ENCODE measurements at places on chromosomes 7 and 10.
A peak's percentile ranks its signal among the peaks of the same experiment; 100 is the strongest.

- no peak for DNase-seq
These were observed 527.8 kb downstream of the MDFIC start for GRCh38 chr7:115449689-115450088.

DNA sequence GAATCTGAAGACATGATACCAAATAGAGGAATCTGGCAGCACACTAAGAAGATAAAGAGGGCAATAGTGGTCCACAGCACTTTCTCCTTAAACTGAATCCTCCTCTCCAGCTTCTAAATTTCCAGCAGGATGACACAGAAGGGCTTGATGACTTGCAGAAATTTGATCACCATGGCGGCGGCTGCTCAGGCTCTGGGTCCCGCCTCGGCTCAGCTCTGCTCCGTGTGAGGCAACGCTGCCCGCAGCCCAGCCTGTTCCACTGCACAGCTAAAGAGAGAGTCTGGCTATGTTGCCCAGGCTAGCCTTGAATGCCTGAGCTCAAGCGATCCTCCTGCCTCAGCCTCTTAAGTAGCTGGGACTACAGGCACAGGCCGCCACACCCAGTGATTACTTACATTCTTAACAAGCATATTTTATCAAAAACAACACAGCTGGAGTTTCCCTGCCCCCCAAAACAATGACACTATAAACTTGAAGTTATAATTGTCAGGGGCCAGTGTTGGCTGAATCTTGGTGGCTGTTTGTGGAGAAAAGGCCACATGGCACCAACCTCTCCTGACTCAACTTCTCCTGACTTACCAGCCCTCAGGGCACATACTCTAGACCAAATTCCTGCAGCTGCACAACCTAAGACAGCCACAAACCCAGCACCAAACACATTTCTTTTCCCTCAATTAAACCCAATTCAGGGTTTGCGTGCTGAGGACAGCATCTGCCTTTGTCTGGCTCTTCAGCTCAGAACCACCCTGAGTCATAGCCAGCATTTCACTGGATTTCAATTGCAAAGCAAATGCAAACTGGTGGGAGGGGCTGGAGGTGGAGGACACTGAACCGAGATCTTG is 11.6 kb upstream of the TNPO3 start:
- no peak for DNase-seq

DNA sequence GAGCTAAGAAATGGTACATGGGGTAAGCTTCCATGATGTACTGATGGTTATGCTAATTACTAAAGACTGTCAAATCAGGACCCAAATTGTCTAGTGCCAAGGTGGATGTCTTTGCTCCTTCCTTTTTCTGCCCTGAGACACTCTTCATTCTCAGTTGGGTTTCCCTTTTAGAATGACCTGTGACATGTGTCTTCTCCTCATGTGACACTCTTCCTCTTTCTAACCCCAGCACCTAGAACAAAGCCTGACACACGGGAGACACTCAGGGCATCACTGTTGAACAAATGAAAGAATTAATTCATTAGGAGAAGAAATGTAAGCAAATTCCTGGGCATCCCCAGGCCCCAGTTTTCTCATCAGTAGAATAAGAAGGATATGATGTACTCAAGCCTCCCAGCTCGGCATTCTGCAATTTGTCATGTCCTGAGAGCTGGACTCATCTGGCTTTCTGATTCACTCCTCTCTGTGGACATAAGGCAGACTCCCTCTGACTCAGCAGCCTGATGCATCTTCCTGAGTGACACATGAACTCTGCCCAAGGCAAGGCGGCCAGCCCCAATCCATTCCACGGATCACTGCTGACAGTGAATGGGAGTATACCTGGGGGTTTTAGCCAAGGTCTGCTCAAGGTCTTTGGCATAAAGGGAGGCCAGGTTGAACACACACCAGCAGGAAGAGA is 473.8 kb downstream of the KCNMA1 start:
- no peak for DNase-seq

GRCh38 chr10:10786109-10787090 is 231.3 kb upstream of the CELF2 start:
- DNase-seq: no peak

DNA sequence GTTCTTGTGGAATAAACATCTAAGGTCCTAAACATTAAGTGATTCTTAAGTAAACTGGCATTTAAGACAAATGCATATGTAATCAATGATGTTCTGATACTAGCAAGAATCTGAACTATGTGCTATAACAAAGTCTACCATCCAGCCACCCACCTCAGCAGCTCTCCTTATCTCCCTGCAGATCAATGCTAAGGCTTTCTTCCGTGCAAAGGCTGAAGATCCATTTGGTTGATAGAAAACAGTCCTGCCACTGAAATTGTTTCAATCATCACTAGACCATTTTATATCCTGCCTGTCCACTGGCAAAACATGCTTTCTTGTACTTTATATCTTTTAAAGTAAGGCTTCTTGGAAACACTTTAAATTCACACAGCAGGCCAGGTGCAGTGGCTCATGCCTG is 6.3 kb upstream of the SMKR1 start:
- DNase-seq: peak; percentile 4

DNA sequence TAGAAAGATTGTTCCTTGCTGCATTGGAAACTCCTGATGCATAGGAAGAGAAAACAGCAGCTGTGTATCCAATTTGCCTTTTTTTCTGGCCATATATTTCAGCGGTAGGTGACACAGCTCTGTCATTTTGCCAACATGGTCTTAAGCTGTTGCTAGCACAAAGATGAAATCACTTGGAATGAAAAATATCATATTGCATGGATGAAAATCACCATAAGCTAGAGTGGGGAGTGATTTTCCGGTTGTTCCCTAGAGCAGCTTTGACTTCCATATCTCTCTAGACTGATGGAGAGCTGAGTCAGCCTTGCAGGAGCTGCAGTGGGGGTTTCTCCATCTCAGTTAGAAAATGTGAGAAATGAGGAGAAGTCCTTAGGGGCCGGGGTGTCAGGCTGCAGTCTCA is 38.3 kb upstream of the BTBD16 start:
- DNase-seq: no peak

- DNase-seq: no peak
These were observed 1111.6 kb upstream of the SORCS1 start for GRCh38 chr10:108275895-108276685.

DNA sequence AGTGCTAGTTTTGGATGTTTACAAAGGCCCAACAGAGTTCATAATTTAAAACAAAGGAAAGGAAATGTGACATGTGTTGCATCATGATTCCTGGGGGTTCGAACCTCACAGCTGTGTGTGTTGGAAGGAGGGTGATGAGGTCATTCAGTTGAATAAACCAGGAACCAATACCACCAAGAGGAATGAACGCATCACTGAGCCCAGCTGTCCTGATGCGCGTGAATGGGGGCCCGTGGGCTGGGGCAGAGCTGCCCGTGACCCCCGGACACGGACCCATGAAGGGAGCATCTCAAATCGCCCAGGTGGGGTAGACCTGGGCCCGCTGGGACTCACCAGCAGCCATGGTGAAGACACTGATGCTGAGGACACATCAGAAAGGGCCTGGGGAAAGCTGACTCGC is 33.0 kb downstream of the BRI3 start:
- DNase-seq: no peak

DNA sequence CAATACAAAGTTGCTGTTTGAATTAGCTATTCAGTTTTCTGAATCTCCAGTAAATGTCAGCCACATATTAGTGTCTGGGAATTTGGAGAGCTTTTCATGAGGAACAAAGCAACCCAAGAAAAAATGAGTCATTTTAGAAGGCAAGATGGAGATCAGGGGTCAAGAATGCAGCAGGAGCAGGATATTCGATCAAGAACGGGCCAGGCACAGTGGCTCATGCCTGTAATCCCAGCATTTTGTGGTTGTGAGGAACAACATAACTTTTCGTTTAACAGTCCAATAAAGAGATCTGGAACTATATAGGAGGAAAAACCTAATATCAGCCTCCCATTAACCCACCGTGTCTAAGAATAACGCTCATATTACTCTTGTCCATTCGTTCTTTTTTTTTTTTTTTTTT is 600.5 kb downstream of the MAGI2 start:
- DNase-seq: no peak

GRCh38 chr10:111076191-111076681 is 593 bp upstream of the ADRA2A start:
- no peak for DNase-seq

DNA sequence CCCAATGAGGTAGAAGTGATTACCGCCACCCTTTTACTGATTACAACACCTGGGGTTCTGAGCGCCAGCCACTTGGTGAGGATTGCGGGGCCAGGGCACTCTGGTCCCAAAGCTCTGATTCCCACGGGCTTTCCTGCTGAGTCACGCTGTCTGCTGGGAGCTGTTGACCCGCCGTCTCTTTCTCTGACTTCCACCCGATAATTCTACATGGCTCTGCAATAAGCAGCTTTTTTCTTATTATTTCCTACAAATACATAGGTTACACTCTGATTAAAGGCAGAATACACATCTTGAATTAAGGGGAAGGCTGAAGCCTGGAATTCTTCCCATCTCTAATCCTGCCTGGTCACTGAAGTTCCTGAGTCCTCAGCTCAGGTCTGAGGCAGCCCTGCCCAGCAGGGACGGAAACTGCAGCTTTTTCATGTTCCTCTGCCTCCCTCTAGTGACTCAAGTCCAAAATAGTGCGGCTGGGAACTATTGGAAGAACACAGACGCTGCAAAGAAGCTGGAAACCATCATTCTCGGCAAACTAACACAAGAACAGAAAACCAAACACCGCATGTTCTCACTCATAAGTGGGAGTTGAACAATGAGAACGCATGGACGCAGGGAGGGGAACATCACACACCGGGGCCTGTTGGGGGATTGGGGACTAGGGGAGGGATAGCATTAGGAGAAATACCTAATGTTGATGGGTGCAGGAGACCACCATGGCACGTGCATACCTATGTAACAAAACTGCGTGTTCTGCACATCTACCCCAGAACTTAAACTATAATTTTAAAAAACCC is 178.3 kb downstream of the PRKCQ start:
- no peak for DNase-seq

- DNase-seq: no peak
These were observed 4.4 kb downstream of the SCART1 start for GRCh38 chr10:133458021-133458709.

DNA sequence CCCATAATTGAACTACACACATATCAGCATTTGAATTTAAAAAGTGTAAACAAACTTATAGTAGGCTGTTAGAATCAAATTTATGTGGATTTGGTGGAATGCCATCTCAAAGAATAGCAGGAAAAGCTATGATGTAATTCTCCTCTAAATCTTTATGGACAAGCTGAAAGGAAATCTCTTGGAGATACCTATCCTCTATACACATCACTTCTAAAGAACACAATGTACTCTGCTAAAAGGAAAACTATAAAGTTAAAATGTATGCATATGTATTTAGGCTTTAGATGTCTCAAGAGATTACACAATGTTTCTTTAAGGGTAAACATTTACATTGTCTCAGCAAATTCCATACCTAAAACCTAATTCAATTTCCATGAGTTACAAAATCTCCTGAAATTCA is 323.3 kb downstream of the CRPPA start:
- DNase-seq: no peak

DNA sequence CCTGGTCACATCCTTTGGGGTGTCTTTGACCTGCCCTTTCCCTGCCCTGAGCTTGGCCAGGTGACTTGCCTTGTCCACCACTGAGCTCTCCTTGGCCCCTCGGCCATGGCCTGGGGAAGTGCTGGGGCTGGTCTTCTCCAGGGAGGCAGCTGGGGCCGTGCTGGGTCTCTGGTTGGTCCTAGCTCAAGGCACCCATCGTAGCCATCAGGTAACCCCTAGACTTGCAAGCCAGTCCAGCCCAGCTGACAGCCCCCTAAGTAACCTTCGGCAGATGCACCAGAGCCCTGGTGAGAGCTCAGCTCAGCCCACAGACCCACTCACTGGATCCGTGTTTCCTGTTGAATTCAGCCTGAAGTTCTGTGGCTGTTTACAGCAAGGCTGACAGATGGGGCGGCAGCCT is 176.2 kb upstream of the SHH start:
- no peak for DNase-seq

DNA sequence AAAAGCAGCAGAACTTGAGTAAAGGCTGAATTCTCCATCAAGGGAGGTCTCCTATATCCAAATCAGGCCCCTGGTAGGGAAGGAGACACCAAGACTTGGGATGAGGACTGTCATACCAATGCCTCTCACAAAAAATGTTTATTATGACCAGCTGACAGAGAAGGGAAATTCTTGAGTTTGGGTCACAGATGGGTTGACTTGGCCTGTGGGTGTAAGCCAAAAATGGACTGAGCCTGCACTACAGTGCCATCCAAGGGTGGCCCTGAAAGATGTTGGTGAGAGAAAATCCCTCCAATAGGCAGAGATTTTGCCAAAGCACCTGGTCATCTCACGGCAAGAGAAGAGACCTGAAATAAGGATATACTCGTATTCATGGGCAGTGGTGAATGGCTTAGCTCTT is 27.0 kb upstream of the PPIF start:
- no peak for DNase-seq

- no peak for DNase-seq
These were observed 557 bp downstream of the CYTH3 start for GRCh38 chr7:6271694-6272440.

- no peak for DNase-seq
These were observed 167.8 kb downstream of the AHR start for GRCh38 chr7:17466216-17466615.

DNA sequence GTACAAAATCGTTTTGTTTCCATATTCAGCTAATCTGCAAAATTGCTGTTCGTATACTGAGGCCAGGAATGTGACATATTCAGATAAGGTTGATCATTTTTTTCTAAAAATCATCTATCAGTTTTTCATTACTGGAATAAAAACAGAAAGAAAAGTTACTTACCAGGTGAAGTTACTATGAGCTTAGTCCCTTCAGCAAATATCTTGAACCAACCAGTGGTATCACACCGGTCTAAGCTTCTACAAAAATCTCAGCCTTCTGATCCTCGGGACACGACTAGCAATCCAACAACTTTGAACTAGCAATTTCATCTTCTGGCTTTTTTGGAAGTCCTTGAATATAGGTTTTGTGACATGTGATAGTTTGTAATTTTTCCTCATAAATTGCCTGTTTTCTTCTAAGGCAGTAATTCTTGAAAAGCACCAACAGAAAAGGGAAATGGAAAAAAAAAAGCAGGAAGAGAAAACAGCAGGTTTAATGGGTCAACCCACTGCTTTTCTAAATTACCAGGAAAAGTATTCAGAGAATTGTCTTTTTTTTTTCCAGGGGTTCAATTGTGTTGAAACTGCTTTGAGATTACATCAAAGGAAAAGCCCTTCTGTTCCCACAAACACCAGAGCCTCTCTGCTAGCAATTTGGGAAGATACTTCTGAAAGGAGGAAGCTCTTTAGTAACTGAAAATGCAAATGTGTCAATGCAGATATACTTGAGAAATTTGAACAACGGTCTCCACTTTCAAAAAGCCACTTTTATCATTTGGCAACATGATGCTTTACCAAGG is 2.9 kb upstream of the TARP start:
- no peak for DNase-seq

- peak; percentile 5 for DNase-seq
These were observed 54.2 kb downstream of the DNAJC12 start for GRCh38 chr10:67783606-67784294.

- no peak for DNase-seq
These were observed 1194.4 kb upstream of the SORCS1 start for GRCh38 chr10:108358912-108359311.

DNA sequence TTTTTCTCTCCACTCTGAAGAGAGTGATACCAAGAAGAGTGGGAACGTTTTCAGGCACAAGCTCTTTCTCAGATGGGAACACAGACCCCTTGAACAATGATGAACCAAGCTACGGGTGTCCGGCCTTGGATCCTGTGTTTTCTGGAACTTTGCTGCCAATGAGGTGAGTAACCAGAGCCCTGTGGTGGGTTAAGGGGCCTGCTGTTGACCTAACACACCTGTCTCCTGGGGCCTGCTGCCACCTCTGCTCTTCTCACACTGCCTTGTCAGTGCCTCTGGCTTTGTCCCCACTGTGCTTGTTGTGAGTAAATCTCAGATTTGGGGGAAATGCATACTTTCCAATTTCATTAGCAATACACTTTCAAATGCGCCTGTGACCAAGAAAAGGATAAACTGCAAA is 1.4 kb upstream of the PKD1L1 start:
- DNase-seq: no peak

Data from bone marrow (tissue), 2 donors.